ENCODE measurements at places on chromosomes 3 and 15.

DNA sequence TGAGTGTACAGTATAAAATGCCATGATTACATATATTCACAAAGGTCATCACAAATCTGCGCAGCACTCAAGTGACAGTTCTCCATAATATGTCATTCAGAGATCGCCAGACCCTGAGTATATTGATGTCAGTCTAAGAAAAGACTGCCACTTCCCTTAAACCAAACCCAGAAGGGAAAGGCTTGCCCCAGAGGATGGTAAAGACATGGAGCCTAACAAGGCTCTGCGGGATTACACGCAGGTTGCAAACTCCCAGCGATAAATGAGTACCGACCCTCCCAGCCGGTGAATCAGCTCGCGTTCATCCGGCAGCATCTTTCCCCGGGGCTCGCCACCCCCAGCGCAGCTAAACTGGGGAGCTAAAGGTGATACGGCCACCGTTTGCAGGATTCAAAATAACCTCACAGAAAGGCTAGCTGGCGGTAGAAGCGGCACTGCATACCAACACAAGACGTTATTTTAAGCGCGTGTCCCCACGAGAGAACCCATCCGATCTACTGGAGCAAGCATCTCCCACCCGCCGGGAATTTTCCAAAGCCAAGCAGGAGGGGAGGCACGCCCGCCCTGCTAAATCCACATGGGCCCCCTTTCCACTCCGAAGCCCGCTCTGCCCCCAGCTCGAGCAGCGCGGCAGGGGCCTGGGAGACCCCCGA, 643 bp downstream of the MYO5A start:
- DNase-seq = peak; percentile 14

- no peak for DNase-seq
These were observed 262.6 kb downstream of the MECOM start for GRCh38 chr3:169400874-169401273.

GRCh38 chr3:111584744-111585143, 10.4 kb downstream of the ZBED2 start:
- no peak for DNase-seq

DNA sequence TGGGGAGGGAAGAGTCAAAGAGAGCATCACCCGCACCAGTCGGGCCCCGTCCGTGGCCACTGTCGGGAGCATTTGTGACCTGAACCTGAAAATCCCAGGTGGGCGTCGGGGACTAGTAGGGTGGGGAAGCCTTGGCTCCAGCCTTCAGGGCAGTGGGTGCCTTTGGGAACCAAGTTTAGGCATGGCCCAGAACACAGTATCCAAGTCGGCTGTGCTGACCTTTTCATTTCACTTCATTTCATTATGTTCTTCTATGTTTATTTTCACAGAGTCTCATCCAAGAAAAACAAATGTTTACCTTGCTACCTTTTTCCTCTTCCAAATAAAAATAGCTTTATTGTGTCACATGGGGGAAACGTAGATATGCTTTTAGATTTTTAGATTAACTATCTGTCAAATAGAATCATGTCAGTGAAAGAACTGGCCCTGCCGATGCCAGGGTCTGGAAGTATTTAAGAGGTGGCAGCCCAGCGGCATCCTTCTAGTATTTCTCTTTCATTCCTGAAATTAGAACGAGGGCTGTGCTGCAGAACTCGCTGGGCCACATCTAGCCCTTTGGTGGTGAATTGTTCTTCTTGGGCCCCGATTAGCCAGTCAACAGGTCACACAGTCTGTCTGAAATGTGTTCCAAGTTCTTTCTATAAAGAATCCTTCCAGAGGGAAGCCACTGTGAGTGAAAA, 60.5 kb downstream of the DNASE1L3 start:
- no peak for DNase-seq

DNA sequence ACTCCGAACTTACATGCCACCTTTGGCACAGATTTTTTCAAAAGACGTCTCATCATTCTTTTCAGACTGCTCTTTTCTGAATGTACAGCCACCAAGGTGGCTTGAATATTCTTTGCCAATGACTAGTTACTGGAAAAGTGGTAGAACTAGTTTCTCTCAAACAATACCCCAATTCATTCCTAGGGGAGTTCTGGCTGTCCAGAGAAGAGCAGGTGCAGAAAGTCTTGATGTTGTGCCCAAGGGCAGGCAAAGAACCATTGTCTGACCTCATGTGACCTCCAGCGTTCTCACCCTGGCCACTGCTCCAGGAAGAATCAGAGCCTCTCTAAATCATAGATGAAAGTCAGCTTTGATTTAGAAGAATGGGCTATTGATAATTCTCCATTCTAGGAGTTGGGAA, 5.5 kb downstream of the LMOD3 start:
- no peak for DNase-seq

DNA sequence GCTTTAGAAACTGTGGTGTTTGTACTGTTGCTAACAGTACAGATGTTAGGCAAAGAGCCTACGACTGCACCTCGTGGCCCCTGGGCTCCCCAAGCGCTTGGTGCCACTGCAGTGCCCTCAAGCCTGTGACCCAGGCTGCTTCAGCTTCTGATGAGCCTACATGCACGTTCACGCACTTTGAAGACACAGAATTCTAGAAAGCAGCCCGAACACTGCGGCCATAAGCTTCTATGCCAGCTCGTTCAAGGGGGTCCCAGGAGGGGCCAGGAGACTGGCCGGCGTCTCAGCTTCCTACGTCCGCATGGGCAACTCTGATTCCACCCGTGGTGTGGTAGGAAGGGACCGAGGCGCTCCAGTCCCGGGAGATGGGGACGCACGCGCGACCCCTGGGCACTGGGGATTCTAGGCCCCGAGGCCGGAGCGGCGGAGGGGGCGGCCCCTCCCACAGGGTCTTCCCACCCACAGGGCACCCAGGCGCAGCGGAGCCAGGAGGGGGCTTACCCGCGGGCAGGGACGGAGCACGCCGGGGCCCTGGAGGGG, 653 bp downstream of the MYO5C start:
- no peak for DNase-seq

DNA sequence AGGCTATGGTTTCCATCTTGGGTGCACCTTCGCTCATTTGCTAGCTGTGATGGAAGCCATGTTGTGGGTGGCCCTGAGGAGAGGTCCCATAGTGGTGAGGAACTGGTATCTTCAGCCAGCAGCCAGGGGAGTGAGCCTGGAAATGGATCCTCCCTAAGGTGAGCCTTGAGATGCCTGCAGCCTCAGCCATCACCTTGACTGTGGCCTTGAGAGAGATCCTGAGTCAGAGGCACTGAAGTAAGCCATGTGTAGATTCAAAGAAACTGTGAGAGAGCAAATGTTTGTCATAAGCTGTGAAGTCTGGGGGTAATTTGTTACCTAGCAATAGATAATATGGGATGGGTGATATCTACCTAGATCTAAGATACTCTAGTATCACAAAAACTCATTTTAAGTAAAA, 105.3 kb downstream of the SNRK start:
- no peak for DNase-seq

DNA sequence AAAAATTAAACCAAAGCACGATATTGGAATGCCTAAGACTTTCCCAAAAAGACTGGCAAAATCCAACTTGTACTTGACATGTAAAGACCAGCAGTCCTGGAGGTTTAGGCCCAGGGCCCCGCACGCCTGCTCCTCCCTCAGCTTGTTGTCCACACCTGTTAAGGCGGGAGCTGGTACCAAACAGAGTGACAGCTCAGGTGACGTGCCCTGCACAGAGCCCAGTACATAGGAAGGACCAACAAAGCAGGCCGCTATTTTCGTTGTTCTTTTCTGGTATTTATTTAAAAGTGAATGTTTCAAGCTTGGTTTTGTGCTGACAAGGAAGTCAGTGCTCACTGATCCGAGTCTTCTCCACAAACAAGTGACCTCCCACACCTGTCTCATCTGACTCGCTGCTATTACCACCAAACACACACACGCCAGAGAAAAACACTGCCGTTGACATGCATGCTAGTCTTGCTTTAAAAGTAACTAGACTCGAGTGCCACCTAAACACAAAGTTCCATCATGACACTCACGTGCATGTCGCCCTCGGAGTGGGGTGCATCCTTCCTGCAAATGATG, 50.2 kb downstream of the HERC2 start:
- DNase-seq = no peak

- peak; percentile 16 for DNase-seq
These were observed 111.2 kb downstream of the LSM3 start for GRCh38 chr3:14289590-14290461.

DNA sequence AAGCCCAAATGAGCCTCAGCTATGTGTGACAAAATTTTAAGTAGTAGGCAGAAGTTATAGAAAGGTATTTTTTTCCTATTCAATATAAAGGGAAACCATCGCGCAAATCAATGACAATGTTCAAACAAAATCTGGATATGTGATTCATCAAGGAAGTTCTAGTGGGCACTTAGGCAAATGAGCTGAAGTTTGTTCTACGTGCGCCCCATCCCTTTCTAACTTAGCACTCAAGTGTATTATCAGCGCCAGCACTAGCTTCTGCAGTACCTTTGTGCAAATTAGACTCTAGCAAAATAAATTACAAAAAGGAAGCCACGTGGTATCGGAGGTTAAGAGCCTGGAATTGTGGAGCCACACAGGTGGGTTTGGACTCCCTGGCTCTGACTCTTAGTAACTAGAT, 91.1 kb downstream of the TBL1XR1 start:
- no peak for DNase-seq

DNA sequence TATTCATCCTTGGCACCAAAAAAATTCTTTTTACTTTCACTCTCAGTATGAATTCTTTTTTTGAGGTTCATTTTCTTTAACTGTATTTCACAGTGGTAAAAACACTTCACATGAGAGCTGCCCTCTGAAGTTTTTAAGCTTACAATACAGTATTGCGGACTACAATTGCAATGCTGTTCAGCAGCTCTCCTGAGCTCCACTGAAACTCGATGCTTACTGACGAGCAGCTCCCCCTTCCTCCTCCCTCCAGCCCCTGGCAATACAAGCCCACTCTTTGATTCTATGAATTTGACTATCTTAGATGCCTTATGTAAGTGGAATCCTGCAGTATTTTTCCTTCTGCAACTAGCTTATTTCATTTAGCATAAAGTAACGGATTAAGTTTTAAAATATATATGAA, 183.4 kb downstream of the ADAMTS17 start:
- no peak for DNase-seq
